ENCODE measurements at places on chromosomes 4 and X. TPM values are rescaled to one million over a fixed set of nuclear protein-coding genes. Genes with fewer than 3 reads are reported as not detected.

The ADGRA3 gene
- total RNA-seq: 23.1 TPM

The MAGEA2 gene
- total RNA-seq: not detected

DNA sequence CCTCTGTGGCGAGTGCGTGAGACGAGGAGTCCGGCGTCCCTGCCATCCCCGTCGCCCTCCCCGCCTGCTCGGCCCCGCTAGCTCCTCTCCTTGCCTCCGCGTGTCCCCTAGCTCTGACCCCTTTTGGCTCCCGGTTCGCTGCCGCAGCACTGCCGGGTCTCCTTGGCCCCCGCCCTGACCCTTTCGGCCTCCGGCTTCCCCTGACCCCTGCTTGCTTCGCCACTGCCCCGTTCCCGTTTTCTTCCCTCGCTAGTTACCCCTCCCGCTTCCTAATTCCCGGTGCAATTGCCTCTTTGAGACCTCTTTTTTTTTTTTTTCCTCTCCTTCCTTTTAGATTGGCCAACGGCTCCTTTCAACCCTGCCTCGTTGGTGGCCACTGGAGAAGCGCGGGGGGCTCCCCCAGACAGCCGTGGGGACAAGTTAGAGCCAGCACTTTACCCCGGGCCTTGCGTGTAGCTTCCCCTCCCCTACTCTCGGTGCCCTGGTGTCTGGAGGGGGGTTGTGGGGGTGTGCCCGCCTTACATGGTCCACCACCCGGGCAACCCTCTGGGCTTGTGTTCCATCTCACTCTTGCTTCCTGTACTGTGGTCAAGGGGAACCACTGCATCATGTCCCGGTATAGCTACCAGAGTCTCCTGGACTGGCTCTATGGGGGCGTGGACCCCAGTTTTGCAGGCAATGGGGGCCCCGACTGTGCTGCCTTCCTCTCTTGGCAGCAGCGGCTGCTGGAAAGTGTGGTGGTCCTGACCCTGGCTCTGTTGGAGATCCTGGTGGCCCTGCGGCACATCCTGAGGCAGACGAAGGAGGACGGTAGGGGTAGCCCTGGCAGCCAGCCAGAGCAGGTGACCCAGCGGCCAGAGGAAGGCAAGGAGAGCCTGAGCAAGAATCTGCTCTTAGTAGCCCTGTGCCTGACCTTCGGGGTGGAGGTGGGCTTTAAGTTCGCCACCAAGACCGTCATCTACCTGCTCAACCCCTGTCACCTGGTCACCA, 548 bp downstream of the TMEM164 start:
- peak overlapping the region; percentile 88 for H3K4me3 ChIP-seq
- H3K36me3 ChIP-seq: peaks cover 11% of the 10 kb centered on the region
- H3K27me3 ChIP-seq: no peaks in the 10 kb centered on the region
- peak; percentile 61 for DNase-seq
- peaks cover 26% of the 10 kb centered on the region for H3K4me1 ChIP-seq
- peak overlapping the region; percentile 90 for H3K27ac ChIP-seq

The NSUN7 gene
- not detected for total RNA-seq

The SPANXC gene
- not detected for total RNA-seq

DNA sequence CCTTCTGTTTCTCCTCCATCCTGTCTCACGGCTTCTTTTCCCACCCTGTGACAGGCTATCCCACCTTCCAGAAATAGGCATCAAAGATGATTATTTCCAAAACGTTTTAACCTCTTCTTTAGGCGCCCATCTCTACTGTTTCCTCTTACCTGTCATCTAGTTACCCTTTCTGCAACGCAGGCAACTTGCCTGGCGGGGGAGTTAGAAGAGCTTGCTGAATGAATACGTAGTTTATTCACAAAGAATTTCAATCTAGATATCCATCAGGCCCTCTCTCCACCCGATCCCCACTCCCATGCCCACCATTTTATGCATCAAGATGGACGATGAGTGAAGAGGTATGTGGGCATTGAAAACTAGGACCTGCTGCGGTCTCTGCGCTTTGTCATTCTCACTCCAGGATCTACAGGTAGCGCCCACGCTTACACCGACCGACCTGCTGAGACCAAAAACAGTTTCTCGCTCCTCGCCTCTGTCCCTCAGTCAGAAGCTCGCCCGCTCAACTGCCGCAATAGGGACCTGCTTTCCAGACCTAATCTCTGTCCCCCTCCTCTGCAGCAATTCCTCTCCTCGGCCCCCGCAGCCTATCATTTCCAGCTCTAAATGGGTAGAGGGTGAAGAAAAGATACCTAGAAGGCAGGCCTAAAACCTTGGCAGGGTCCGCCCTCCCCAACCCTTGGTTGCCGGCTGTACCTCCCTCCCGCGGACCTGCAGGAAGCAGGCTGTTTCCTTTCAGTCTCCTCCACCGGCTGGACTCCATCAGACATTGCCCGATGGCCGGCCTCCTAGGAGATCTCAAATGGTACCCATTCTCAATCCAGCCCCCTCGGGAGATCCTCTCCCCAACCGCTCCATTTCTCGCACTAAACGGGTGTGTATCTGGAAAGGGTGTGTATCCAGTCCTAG, 624 bp downstream of the BEX5 start:
- H3K4me3 ChIP-seq: peak overlapping the region; percentile 97
- peaks cover 12% of the 10 kb centered on the region for H3K4me1 ChIP-seq
- peak overlapping the region; percentile 90 for H3K27ac ChIP-seq
- DNase-seq: peak; percentile 62

- no peak overlapping the region for H3K27ac ChIP-seq
- H3K4me1 ChIP-seq: no peaks in the 10 kb centered on the region
Measured at GRCh38 chr4:78602334-78602733, 50.8 kb downstream of the ANXA3 start.
